ENCODE measurements at places on chromosomes 13 and 19.

DNA sequence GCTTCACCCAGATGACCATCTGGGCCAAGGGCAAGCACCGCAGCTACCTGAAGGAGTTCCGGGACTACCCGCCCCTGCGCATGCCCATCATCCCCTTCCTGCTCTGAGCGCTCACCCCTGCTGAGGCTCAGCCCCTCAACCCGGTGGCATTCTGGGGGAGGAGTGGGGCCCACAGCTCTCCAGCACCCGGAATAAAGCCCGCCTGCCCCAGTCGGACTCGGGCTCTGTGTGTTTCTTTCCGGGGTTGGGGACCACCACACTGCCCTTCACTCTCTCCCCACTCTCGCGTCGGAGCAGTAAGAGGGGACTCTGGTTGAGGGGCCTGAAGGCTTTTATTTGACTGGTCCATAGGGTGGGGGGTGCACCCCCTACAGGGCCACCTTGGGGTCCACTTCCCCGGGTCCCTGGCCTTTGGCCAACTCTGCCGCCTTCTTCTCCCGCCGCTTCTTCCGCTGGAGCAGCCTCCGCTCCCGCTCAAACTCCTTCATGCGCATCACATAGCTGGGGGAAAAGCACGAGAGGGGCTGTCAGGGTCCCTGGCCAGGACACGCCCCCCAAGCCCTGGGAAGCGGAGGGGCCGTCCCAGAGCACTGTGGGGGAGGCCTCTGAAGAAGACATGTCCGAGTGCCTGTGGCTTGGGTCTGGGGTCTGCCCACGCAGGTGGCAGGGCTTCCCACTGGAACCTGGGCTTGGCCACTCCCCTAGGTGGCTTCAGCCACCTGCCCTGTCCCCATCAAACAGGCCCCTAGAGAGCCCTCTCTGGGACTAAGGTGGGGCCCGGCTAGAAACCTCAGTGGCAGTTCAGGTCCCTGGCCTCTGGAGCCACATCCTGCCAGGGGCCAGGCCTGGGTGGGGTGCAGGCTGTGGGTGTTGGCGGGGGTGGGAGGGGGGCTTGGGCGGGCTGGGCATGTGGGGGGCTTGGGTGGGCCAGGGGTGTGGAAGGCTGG lies 5.8 kb downstream of the NDUFB7 start:
- DNase-seq, result no peak

GRCh38 chr13:97855570-97856303 lies 97.7 kb upstream of the IPO5 start:
- DNase-seq, result peak; percentile 38

DNA sequence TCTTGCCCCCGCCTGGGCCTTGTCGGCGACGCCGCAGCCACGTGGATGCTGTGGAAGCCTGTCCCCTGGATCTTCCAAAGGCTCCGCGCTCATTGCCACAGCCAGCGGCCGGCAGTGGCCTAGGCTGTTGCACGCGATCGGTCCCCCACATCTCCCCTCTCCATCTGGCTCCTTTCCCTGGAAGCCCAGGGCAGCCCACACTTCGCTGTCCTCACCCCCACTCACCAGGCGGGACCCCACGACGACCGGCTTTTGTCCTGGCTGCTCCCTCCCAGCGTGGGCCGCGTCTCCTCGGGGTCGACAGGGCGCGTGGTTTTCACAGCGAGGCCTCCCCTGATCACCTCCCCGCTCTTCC lies 605 bp upstream of the TEX30 start:
- no peak for DNase-seq

GRCh38 chr13:67880916-67881315 lies 650.8 kb upstream of the PCDH9 start:
- DNase-seq, result no peak

GRCh38 chr13:104181526-104182231 lies 1115.5 kb upstream of the SLC10A2 start:
- no peak for DNase-seq
